ENCODE measurements at places on chromosomes 7 and 10.

DNA sequence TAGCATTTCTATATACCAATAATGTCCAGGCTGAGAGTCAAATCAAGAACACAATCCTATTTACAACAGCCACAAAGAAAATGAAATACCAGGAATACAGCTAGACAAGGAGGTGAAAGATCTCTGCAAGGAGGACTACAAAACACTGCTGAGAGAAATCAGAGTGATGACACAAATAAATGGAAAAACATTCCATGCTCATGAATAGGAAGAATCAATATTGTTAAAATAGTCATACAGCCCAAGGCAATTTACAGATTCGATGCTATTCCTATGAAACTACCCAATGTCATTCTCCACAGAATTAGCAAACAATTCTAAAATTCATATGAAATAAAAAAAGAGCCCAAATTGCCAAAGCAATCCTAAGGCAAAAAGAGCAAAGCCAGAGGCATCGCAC, 116.8 kb upstream of the ZNF32 start:
- no peak for DNase-seq

DNA sequence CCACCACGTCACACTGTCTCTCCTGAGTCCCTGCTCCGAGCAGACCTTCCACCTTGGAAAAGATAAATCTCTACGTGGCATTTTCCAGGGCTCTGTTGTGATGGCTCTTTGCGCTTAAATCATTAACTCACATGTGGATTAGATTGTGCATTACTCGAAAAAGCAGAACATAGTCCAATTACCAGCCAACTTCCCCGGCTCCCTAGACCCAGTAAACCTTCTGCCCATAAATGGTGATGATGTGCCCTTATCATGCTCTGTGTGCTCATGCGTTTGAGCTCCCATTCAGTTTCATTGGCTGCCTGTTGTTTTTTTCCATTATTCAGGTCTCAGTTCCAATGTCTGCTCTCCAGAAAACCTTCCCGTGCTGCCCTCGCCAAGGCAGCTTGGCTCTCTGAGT, 471.2 kb downstream of the GLRX3 start:
- DNase-seq, result no peak

- DNase-seq, result peak; percentile 36
Measured at GRCh38 chr10:92239600-92240288, 51.1 kb downstream of the CPEB3 start.

DNA sequence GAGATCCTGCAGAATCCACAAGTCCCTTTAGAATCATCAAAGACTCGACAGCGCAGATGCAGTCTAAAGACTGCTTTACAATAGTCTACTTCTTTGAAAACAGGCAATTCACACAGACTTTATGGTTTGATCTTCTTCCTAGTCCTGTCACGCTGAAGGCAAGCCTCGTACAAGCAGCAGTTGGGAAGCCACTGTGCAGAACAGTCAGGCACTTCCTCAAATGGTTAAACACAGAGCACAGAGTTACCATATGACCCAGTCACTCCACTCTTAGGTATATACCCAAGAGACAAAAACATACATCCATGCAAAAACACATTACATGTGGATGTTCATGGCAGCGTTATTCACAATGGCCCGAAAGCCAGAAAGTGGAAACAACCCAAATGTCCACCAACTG, 41.4 kb downstream of the LRRC20 start:
- no peak for DNase-seq

DNA sequence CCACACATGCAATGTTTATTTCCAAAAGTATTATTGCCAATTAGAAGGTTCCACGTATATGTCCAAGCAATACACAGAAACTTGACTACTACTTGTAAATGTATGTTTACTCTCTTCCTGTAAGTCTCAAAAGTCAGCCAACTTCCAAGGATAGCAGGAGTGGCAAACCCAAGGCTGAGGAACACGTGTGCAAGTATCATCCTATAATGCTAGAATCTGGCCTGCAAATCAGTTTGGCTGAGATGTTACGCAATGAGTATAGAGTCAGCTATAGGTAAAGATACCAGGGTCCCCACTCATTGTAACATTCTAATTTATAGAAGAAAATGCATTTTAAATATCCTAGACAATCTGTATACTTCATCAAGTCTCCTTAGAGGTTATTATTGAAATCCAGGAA, 34.7 kb downstream of the CYTH3 start:
- DNase-seq, result no peak

GRCh38 chr10:70158113-70158512, 11.6 kb upstream of the TYSND1 start:
- no peak for DNase-seq

DNA sequence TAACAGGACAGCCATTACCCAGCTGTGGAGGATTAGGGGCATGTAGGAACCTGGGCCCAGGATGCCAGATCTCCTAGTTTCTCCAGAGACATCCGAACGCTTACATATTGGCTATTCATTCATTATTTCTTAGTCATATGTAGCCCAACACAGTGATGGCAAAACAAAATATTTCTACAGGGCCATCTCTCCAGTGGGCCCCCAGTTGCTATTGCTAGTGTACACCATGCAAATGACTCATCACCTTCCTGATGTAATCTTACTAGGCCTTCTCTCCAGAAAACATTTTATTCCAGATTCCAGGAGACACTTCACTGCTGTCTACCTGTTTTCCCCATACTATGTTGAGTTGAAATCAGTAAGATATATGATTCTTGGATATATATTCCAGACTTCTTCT, 201.7 kb downstream of the PLXDC2 start:
- DNase-seq, result peak; percentile 36

DNA sequence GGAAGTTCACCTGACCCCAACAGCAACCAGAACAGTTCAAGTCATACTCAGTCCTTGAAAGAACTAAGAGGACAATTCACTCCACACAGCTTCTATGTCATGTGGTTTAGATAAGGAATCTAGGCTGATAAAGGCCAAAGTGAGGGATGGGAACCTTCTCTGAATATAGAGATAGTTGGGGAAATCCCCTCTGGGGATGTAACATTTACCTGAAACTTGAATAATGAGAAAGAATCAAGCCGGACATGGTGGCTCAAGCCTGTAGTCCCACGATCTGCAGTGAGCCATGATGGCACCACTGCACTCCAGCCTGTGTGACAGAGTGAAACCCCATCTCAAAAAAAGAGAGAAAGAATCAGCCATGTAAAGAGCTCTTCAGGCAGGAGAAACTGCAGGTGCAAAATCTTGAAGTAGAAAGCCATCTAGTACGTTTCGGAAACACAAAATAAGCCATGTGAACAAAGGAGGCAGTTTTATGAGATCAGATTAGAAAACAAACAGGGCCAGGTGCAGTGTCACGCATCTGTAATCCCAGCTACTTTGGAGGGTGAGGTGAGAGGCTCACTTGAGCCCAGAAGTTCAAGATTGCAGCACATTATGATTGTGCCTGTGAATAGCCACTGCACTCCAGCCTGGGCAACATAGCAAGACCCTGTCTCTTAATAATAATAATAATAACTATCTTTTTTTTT, 4.5 kb upstream of the DNMBP start:
- no peak for DNase-seq

- DNase-seq, result no peak
Measured at GRCh38 chr10:132113766-132114365, 48.1 kb downstream of the JAKMIP3 start.

DNA sequence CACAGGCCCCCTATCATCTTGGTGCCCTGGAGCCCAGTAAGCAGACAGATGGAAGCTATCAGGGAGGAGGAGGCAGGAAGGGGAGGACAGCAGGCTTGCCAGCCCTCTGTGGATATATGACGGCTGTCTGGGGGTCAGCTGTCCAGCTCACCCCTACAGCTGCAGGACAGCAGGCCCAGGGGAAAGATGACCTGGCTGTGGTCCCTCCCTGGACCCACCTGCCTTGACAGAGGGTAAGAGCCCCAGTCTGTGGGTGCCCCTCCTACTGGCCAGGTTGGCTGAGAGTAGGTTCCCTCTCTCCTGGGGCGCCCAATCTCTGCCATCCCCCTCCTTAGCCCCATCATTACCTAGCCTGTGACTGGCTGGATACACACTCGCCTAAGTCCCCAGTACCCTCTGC, 62.5 kb downstream of the C10orf143 start:
- DNase-seq, result no peak

Data from epithelial cell of esophagus (primary cell).